ENCODE measurements at places on chromosomes 2 and 18.

- no peak for DNase-seq
These were observed 23.0 kb upstream of the RTN4 start for GRCh38 chr2:55073000-55073983.

DNA sequence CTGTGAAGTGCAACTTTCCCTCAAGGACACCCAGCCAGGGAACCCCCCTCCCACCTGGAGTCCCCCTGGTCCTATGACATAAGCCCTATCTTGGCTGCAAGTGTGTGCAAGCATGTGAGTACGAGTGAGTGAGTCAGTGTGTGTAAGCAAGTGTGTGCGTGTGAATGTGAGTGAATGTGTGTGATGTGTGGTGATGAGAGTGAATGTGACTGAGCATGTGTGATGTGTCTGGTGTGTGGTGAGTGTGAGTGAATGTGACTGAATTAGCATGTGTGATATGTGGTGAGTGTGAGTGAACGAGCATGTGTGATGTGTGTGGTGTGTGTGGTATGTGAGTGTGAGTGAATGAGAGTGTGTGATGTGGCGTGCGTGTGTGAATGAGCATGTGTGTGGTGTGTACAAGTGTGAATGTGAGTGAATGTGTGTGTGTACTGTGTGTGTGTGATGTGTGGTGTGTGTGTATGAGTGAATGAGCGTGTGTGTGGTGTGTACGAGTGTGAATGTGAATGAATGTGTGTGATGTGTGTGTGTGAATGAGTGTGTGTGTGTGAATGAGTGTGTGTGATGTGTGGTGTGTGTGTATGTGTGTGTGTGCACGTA, 68.8 kb upstream of the SMAD7 start:
- DNase-seq: no peak

- no peak for DNase-seq
These were observed 578.6 kb upstream of the CHAC2 start for GRCh38 chr2:53188851-53189510.

DNA sequence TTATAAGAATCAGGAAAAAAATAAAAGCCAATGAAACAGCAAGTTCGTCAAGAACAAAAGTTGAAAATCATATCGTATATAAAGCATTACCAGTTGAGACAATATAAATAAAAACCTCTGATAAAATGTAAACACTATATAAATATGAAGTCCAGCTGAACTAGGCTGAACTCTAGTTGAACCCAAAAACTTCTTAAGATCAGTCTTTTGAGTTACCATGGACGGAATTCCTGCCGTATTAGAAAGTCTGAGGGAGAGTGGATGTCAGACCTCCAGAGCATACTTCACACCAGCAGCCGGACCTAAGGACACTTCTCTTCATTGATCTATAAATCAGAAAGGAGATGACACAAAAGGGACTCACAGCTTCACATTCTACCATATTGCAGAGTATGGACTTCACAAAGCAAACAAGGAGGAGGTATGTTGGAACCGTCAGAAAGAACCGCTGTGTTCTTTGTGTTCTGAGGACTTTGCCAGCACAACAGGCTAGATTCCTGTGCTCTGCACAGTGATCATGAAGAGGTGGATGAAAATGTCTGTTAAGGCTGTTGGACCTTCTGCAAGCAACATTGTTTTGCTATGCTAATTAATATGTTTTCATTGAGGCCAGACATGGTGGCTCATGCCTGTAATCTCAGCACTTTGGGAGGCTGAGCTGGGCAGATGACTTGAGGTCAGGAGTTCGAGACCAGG, 67.2 kb upstream of the SP5 start:
- no peak for DNase-seq

DNA sequence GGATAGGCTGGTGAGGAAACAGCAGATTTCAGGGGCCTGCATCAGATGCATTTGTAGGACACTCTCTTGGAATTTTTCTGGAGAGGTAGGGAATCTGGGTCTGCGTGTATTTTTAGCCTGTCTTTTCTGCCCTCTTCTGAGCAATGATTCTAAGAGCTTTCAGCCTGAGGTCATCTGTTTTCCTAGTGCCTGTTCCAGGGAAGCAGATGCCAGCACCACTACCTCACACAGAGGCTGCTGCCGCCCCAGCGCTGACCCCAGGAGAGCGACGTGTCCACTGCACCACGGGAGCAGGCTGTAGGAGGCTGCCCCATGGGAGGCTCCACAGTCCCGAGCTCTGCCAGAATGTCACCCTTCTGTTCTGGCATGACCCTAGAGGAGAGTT, 316.5 kb downstream of the CYP26B1 start:
- DNase-seq: no peak

Data from T-helper 1 cell (primary cell).